NCI-H510A treated with DMSO at 0.1 percent for 48 hours (cell line): ENCODE measurements at places on chromosomes 1 and 21.

DNA sequence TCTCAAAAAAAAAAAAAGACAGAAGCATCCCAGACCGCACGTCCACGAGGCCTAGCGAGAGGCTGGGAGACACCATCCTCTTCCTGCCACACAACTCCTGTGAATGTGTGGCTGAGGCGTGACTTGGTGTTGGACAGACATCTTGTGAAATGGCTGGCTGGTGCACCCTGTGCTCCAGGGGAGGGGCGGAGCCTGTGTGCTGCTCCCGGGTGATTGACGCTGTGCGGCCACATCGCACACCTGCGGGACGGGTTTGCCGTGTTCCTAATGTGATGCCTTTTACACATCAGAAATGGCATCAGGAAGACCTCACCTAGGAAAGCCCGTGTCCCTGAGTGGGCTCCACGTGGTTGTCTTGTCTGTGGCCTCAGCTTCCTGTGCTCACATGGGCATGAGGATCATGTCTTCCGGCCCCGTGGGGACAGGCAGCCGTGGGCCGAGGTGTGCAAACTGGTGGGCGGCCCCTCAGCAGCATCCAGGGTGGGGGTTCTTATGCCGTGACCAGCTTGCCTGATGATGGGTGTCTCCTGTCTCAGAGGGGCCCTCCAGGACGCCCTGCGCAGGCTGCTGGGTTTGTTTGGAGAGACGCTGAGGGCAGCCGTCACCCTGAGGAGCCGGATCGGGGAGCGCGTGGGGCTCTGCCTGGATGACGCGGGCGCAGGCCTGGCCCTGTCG lies 64.4 kb downstream of the PCNT start:
- DNase-seq: no peak

- no peak for DNase-seq
These were observed 509.8 kb upstream of the ADAMTS5 start for GRCh38 chr21:27476696-27477095.

DNA sequence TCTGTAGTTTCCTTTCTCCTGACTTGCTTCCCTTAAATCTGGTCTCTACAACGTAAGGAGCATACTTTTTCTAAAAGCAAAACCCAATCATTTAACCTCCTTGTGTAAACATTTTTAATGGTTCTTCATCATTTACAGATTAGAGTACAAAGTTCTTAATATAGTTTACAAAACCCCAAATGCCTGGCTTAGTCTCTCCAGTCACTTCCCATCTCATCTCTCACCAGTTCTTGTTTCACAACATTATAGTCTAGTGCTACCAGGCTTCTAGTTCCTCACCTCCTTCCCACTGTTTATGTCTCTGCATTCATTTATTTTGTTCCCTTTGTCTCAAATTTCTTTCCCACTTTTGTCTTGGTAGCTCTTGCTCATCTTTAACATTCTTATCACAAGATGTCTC lies 168.4 kb downstream of the FASLG start:
- DNase-seq: no peak

GRCh38 chr1:30191154-30191702 lies 532.2 kb downstream of the MATN1 start:
- no peak for DNase-seq

DNA sequence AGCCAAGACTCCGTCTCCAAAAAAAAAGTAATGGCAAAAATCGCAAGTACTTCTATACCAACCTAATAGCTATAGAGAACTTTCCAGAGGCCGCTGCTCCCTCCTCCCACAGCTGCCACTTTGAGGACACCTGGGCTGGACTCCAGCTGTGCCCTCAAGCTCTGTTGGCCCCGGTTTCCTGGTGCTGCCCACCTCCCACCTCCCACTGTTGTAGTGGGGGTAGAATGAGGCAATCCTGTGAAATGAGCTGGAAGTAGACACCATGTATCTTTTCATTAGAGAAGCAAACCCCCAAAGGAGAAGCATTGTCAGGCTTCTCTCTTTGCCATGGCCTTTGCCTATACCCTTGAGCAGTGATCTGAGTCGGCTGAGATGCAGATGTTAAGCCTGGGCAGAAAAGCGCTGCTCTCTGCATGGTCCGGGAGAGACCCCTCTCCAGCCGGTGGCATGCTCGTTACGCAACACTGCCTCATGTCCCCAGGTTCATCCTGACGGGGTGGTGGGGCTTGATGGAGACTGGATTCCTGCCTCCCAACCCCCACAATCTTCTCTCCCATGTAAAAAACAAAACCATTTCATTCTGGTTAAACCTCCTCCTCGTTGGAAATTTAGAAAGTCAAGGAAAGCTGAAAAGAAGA lies 39.7 kb downstream of the SIM2 start:
- no peak for DNase-seq

DNA sequence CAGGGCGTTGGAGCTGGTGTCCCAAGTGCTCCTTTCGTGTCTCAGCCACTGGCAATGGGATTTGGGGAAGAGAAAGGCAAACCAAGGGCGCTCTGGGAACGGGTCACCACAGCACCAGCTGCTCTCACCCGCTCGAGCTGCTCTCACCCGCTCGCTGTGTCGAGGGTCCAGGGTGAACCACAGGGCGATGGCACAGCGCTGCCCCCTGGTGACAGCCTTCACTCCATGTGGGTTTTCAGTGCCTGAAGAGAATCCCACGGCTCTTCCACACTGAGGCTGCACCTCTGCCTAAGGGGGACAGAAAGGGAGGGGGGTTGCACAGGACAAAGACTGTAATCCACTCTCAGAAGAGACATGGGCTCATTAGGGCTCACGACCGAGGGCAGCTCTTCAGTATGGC lies 7.1 kb upstream of the CLDN19 start:
- peak; percentile 23 for DNase-seq

- DNase-seq: no peak
These were observed 35.2 kb upstream of the MAB21L3 start for GRCh38 chr1:116075990-116076389.

GRCh38 chr1:94792473-94793295 lies 27.5 kb upstream of the SLC44A3 start:
- no peak for DNase-seq

DNA sequence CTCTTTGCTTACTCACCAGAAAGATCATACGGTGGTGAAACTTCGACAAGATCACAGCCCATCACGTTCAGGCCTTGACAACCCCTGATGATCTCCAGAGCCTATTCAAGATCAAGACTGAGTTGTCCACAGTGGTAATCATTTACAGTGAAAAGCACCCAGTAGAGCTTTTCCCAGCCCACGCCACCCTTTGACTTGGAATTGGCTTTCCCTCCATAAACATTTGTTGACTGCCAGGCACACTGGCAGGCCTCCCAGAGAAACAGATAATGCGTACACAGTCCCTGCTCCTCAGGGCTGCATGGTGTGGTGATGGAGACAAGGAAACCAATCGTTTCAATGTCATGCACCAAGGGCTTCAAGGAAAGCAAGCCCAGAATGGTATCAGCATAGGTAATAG lies 10.1 kb downstream of the AGMAT start:
- DNase-seq: no peak

DNA sequence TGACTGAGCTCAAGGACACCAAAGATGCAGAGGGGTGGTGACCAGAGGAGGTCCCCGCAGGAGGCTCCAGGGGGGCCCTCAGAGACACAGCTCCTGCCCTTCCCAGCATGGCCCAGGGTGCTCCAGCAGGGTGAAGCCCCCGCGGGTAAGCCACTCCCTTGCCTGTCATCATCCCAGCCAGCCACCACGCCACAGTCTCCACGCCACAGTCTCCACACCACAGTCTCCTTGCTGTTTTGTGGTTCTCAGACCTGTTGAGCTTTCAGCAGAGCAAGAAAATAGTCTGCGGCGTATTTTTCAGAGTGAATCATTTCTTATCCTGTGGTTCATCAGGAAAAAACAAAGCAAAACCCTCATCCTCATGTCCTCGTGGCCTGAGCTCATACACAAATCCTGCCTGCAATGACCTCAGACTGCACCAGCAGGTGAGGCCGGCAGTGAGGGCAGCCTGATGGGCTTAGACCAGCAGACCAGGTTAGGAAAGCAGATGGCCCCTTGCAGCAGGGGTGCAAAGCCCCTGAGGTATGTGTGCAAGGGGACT lies 25.7 kb upstream of the ABCG1 start:
- no peak for DNase-seq

DNA sequence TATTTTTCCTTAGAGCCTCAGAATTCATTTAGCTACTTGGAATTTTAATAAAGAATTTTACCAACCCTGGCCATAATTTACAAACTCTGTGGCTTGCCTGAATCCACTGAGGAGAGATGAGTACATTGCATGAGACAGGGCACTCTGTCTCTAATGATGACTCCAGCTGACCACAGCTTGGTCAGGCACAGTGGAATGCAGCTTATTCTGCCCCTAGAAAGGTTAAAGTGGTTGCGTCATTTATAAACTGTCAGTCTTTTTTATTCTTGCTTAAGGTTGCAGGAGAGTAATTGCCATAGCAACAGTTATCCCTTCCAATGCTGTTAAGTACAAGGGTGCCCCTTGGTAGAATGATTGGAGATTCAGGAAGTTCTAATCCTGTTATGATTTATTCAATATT lies 28.3 kb downstream of the PDE4B start:
- DNase-seq: no peak

- DNase-seq: no peak
These were observed 102.9 kb downstream of the ACTL8 start for GRCh38 chr1:17857996-17858395.

GRCh38 chr1:218711001-218711400 lies 365.9 kb downstream of the TGFB2 start:
- DNase-seq: no peak

GRCh38 chr21:20698585-20698984 lies 299.6 kb upstream of the NCAM2 start:
- DNase-seq: no peak

- DNase-seq: no peak
These were observed 126.6 kb downstream of the PRDM2 start for GRCh38 chr1:13826591-13826990.

- no peak for DNase-seq
These were observed 34.9 kb downstream of the GPR3 start for GRCh38 chr1:27427329-27427728.

- DNase-seq: peak; percentile 94
These were observed 22.0 kb upstream of the SLC26A9 start for GRCh38 chr1:205965036-205965884.

- DNase-seq: no peak
These were observed 771 bp downstream of the PACC1 start for GRCh38 chr1:212413902-212414327.

- DNase-seq: peak; percentile 83
These were observed 40.9 kb downstream of the PLXNA2 start for GRCh38 chr1:208203127-208203847.
